Inflammatory macrophage treated with lipopolysaccharide for 4 hours (primary cell): ENCODE measurements at places on chromosomes 5 and 9.

GRCh38 chr5:159609359-159609758 lies 279.1 kb upstream of the IL12B start:
- DNase-seq: no peak

DNA sequence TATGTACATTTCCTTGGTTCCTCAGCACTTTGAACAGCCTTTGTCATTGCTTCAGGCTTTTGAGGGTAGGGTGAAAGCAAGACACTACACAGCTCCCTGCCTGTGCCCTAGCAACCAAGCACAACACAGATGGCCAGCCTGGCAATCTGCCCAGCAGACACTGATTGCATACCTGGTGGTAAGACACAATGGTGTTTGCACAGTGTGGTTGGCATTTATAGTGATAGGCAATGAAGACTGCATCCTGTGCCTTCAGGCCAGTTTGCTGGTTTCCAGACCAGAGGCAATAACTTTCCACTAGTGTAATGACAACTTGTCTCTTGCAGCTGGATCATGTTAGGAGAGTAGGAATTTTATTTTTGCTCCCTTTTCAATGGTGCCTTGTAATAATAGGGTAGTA lies 144.5 kb upstream of the TNC start:
- no peak for DNase-seq

DNA sequence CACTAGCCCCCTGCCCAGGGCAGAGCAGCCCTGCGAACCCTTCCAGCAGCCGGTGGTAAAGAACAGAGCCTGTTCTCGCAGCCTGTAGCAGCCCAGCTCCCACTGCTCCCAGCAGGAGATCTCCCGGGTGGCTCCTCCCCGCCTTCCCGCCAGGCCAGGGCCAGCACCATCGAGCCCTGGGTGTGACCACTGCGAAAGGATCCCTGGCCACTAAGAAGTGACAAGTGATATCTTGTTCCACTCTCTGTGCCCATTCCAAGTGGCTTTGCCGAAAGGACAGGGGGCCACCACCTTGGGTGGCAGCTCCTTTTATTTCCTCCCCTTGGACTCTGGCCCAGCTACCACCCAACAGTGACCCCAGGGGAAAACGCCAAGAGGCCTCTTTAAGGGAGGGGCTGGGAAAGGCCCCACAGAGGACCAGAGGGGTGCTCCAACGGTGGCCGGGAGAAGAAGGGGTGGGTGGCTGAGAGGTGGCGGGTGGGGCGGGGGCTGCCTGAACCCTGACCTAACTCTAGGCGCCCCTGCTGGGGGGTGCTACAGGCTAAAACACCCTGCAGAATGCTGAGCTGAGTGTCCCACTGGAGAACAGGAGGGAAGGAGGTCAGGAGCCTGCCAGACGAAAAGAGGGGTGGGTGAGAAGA lies 1.6 kb downstream of the NACC2 start:
- DNase-seq: no peak

DNA sequence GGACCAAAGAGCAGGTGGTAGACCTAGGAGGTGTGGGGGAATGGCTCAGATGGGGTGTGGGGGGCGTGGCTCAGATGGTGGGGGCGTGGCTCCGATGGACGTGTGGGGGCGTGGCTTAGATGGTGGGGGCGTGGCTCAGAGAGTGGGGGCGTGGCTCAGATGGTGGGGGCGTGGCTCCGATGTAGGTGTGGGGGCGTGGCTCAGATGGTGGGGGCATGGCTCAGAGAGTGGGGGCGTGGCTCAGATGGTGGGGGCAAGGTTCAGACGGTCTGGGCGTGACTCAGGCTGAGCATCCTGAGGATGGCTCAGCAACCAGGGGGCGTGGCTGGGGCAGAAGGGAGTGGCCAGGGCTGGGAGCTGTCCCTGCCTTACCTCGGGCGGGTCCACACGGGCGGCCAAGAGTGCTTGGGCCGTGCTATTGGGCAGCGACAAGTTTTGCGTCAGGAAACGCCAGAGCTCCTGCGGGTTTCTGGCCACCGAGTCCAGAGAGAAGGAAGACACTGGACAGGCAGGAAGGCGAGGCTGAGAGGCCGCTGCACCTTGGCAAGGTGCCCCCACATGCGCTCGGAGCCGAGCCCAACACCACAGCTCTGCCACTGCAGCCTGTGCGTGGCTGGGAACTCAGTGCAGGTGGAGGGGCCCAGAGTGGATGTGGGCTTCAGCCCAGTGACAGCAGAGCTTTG lies 5.9 kb downstream of the ABCA2 start:
- DNase-seq: peak; percentile 88

DNA sequence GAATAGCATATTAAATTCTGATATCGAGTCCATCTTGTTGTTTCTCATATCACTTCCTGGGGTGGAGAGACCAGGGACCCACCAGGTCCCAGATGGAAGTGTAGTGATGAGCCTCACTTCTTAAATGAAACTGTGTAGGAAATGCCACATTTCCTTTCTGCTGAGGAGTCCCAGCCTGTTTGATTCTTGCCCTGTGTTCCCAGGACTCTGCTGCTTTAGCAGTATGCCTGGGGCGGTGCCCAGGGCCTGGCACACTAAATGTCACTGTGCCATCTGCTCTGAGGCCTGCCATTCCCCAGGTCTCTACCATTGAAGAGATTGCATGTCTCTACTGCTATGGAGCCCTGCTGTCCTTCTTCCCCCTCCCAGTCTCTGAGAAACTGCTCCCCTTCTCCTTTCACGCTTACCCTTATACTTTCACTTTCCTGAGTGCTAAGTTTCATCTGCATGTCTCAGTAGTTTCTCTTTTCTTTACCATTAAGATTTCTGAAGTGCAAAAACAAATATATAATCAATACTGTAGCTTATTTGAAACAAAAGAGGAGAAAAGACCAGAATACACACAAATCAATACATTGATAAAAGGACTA lies 260.4 kb downstream of the GABRB2 start:
- no peak for DNase-seq

DNA sequence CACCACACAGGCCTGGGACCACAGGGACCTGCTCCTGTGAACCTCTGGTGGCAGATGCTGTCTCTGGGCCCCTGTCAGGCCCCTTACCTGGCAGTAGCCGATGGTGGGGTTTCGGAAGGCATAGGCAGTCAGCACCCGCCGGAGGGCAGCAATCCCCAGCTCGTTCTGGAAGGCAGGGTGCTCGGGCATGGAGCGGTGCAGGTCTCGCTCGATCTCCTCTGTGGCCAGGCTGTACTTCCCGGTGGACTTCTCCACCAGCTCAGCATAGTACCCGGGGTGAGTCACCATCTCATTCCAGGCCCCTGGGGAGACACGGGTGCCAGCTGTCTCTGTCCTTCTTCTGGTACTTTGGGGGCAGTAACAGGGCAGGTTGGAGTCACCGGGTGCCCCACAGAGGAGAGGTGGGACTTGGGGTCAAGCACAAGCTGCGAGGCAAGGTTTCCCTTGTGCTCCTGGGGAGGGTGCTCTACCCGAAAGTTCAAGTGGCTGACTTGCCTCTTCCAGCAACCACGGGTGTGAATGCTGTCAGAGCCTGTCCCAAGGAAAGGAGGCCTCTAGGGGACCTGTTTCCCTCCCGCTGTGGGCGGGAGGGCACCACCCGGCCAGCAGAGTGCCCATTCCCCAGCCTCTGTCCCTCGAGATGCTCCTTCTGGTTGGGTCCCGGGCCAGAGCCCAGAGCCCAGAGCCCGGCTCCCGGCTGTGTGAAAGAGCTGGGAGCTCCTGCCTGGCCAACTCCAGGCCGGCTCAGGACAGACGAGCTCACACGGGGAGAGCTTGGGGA lies 19.8 kb upstream of the MRNIP start:
- DNase-seq: no peak

GRCh38 chr9:131800843-131801242 lies 61.0 kb upstream of the RAPGEF1 start:
- DNase-seq: no peak

- DNase-seq: no peak
Observed at GRCh38 chr5:149820536-149821510, 90.7 kb downstream of the PPARGC1B start.

DNA sequence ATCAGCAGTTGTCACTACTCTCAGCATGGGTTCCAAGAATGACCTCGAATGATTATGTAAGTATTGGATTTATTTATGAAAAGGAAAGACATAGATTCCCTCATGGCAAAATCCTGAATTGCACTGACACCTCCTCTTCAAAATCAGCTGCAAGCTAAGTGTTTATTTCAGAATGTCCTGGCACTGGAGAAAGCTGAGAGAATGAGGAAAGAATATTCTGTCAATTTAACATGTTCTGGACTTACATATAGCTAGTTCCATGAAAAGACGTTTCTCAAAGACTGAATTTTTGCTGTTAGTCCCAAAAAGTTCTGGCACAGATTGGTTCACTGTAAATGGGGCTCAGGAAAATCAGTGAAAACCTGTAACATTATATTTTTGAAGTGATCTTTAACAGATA lies 120.3 kb downstream of the NREP start:
- no peak for DNase-seq

DNA sequence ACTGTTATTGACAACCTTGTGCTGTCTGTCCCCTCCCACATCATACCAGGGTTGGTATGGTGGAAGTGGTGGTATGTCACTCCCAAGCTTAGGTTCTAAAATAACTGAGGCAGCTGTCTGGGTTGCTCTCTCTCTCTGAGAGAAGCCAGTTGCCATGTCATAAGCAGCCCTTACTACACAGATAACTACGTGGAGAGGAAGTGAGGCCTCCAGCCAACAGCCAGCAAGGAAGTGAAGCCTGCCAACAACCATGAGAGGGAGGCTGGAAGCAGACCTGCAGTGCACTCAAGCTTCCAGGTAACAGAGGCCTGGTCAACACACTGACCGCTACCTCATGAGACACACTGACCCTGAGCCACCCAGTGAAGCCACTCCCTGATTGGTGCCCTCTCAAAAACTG lies 18.6 kb downstream of the CTNNAL1 start:
- DNase-seq: peak; percentile 63

DNA sequence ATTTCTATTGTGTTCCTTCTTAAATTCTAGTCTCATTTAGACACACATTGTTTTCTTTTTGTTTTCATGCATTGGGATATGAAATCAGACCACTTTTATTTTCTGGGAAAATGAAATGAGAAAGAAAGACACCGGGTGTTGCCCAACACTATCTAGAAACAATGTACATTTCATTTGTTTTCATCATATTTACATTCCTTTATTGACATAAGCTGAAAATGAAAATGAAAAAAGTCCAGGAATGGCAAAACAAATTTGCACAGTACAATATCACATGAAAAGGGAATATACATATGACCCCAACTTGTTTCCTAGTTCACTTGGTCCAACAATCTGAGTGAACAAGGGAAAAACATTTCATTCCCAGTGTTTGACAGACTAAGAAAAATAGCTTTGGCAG lies 20.7 kb downstream of the IFNE start:
- no peak for DNase-seq

DNA sequence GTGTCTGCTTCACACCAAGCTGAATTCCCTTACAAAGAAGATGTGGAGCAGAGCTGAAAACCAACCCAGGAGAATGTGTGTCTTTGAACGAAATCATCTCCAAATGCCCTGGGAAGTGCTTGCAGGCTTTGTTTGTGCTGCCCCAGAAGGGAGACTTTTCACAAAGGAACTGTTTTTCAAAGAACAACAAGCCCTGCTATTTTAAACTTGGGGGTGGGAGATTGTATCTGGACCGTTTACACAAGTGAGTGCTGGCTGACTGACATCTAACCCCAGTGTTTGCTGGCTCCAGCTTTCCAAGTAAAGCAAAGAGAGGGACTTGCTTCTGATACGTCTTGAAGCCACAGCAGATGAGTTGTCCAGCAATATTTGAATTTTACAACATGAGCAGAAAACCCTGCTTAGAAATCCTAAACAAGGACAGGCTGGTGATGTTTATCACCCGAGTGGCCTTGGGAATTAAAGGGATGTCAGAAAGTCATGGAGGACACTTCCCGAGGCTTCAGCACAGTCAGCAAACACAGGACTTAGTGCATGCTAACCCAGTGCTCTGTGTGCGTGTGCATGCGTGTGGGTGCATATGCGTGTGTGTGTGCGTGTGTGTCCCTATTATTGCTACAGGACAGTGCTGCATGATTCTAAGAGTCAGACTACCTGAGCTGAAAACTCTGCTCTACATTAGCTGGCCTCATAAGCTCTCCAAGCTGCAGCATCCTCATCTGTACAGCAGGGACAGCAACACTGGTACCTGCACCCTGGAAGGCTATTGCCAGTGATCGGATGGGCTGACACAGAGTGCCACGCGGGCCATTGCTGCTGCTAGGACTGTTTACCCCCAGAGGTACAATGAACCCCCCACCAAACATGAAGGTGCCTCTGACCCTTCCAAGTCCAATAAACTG lies 1.4 kb downstream of the ADAMTS12 start:
- no peak for DNase-seq
